Substantia nigra (tissue), 51 donors: ENCODE measurements at places on chromosomes 2 and 18.

GRCh38 chr2:239153806-239154591, 246.8 kb downstream of the HDAC4 start:
- DNase-seq, result no peak

DNA sequence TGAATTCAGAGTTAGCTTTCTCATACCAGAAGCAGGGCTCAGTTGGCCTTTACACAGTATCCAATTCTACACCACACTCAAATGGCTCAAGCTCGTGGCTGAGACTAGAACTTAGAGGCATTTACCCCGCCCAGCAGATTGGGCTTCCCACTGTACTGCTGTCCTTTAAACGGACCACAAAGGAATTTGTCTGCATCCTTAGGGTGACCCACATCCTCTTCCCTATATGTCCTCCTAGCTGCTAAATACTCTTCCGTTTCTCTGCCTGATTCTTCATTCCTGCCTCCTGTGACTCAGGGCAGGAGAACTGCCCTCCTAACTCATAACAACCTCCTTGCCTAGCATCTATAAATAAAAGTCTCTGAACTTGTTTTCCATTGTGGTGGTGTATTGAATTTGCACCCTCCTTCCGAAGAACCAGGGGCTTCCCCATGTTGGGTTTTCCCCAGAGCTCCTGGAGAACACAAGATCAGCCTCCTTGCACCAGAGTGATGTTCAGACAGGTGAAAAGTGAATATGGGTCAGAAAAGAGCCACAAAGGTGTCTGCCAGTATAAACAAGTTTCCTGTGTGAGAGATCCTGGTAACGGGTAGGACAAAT, 32.0 kb upstream of the MC4R start:
- DNase-seq, result no peak

- no peak for DNase-seq
These were observed 601.2 kb upstream of the SALL3 start for GRCh38 chr18:78378403-78378802.

- DNase-seq, result peak; percentile 65
These were observed 11.5 kb downstream of the PPP1R7 start for GRCh38 chr2:241161646-241162281.

GRCh38 chr2:122851161-122851560, 1095.7 kb downstream of the TSN start:
- no peak for DNase-seq

DNA sequence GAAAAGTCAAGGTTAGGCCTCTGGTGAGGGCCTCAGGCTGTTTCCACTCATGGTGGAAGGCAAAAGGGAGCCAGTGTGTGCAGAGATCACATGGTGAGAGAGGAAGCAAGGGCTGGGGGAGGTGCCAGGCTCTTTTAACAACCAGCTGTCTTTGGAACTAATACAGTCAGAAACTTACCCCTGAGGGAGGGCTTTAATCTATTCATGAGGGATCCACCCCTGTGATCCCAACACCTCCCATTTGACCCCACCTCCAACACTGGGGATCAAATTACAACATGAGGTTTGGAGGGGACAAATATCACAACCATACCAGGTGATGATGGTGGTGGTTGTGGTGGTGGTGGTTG, 10.9 kb downstream of the POLI start:
- DNase-seq, result no peak

- no peak for DNase-seq
These were observed 279.2 kb upstream of the DCC start for GRCh38 chr18:52060607-52061304.
